ENCODE measurements at places on chromosomes 3 and 15. TPM values are rescaled to one million over a fixed set of nuclear protein-coding genes. Genes with fewer than 3 reads are reported as not detected.

GRCh38 chr3:20857636-20858035, 671.6 kb upstream of the SGO1 start:
- DNase-seq, result no peak
- H3K4me1 ChIP-seq, result no peaks in the 10 kb centered on the region
- H3K4me3 ChIP-seq, result no peak overlapping the region

The NGLY1 gene
- polyA plus RNA-seq, result 63.0 TPM

DNA sequence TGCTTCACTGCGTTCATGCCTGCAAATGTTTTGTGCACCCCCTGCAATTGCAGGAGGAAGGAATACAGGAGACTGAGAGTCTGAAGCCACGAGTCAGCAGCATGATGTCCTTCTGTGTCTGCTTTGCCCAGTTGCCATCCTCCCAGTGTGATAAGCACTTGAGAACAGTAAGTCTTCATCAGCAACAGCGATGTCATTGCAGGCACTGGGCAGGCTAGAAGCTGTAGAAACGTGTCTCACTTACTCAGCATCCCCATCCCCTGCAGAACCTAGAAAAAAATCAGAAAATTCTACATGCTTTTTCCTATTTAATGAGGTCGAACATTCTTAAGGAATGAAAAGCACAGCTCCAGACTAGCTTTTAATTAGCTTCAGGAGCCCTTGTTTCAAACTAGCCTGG, 156.5 kb upstream of the LPP start:
- no peaks in the 10 kb centered on the region for H3K36me3 ChIP-seq
- no peak overlapping the region for H3K27ac ChIP-seq
- no peaks in the 10 kb centered on the region for H3K27me3 ChIP-seq
- H3K4me1 ChIP-seq, result no peaks in the 10 kb centered on the region

DNA sequence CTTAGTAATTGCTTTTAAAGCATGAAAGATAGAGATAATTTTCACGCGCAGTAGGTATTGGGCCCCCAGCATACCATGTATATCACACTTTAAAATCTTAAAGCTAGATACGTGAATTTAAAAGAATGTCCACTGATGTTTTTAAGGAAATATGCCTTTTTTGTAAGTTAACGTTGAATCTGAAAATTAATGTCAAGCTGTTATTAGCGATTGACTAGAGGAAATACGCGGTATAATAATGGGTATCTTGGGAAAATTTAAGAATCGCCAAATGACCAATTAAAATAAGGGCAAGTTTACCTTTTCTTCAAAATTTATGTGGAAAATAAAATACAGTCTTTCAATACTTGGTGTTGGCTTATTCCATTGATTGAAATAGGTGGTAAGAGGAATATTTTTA, 13.3 kb upstream of the CHD2 start:
- no peak overlapping the region for H3K27ac ChIP-seq
- peaks cover 48% of the 10 kb centered on the region for H3K36me3 ChIP-seq
- no peaks in the 10 kb centered on the region for H3K27me3 ChIP-seq
- H3K4me1 ChIP-seq, result peaks cover 34% of the 10 kb centered on the region

DNA sequence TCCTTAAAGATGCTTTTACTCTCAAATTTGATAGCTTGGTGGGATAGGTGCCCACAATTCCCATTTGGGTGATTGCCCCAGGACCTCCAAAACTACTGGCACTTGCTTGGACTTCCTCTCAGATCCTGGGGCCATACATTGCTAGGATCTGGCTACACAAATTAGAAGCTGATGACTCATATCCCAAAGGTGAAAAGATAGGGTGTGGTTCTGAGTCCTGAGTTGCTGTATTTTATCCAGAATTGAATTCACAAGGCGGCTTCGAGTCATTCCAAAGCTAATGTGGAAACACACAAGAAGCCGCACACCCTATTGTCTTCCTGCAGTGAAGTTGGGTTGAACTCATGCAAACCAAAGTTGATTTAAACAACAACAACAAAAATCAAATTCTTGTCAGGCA, 53.4 kb downstream of the DUT start:
- DNase-seq, result no peak
- H3K27me3 ChIP-seq, result peaks cover 9% of the 10 kb centered on the region
- H3K4me1 ChIP-seq, result peaks cover 8% of the 10 kb centered on the region

DNA sequence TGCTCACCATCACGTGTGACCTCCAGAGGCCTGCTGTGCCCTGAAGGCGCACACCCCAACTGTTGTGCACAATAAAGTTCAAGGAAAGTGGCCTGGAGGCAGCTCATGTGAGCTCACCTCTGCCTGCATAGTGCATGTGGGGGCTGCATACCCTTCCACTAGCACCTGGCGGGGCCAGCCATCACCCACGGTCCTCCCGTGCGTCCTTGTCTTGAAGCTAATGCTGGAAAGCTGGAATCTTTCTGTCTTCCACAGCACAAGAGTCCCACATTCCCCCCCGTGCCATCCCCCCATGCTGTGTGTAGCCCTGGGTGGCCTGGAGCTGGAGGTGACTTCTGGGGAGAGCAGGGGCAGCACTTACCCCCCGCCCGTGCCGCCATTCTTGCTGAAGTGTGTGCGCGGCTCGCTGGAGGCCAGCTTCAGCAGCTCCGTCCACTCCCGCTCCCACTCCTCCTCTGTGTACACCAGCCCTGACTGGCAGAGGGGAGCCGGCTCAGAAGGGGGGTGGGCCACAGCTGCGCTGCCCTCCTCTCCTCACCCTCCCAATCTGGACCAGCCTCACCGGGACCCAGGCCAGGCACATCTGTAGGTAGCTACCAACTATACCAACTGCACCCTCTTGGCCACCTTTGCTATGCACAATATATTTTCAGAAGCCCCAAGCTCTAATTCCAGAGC, 199.5 kb downstream of the KLF13 start:
- no peak for DNase-seq
- H3K4me1 ChIP-seq, result no peaks in the 10 kb centered on the region
- no peaks in the 10 kb centered on the region for H3K36me3 ChIP-seq
- no peak overlapping the region for H3K4me3 ChIP-seq
- H3K27me3 ChIP-seq, result no peaks in the 10 kb centered on the region
